ENCODE measurements at places on chromosomes 1 and 21.

- DNase-seq, result no peak
These were observed 3.8 kb downstream of the ZNF672 start for GRCh38 chr1:248841702-248842395.

DNA sequence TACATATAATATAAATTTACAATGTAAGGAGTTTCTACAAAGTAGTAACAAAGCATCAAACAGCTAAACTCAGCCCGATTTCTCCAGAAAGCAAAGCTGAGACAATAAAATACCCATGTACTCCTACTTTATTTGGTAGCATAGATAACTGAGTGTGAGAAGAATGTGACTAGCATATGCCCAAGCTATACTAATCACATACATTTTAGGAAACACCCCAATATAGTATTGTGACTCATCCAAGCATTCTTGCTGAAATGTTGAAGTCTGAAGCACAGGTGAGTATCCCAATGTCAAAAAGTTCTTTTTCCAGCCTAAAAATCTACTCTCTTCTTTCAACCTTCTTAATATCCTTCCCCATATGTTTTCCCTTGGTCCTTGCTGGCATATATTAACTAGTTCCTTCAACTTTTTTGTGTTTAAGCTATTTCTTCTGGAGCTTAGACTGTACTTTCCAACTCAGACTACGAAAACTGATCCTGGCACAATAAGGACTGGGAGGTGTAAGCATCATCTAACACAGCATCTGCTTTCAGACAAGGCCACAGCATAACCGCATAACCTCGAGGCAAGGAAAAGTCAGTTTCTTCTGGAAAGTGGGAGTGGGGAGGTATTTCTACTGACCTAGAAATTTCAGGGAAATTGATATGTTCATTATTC is 163.0 kb upstream of the RNPC3 start:
- DNase-seq, result no peak

DNA sequence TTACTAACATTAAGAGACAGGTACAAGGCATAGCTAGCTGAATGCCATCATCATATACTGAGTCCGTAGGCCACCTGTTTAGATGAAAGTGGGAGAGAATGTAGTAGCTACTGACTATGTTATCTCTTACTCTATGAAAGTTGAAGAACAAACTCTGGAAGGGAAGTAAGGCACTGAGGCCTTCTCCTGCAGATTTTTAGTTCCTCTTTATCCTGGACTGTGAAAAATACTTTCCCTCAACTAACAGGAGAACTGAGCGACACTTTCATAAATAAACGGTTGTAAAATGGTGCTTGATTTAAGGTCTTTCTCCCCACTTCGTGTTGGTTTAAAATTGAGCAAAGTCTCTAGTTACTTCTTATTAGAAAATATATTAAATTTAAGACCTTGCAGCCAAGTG is 101.9 kb downstream of the FNBP1L start:
- DNase-seq, result no peak

DNA sequence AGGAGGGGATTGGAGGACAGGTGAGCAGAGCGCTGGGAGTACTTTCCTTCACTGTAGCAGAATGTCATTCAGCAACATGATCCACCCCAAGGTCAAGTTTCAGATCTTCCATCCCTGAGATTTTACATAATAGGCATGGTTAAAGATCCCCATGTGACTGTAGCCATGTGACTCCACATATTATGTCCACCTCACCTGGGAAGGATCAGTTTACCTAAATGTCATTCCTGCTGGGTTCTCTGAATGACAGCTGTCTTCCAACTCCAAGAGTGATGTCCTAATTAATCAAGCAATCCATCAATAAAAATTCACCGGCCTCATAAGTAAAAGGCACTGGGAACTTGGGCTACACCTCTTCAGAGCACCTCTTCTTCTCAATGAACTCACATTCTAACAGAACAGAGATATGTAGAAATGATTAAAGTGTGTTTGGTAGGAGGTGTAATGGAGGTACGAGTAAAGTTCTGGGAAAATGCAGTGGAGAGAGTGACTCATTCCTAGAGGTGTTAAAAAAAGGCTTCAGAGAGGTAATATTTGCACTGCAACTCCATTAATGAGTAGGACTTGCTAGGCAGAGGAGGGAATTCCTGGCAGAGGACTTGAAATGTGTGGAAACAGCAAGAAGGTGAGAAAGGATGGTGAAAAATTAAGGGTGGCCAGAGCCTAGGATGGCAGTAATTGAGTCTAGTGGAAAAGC is 22.2 kb upstream of the MAPKAPK2 start:
- no peak for DNase-seq

All from HS-27A (cell line).